Stimulated activated CD8-positive, alpha-beta memory T cell treated with anti-CD3 and anti-CD28 coated beads, Interleukin-2, amount 100 ng/mL, for 1 hour (primary cell): ENCODE measurements at places on chromosomes 2 and 18.

- DNase-seq = no peak
Observed at GRCh38 chr2:31384771-31385276, 29.7 kb downstream of the XDH start.

GRCh38 chr2:159457589-159457988, 158.8 kb downstream of the BAZ2B start:
- DNase-seq = no peak

DNA sequence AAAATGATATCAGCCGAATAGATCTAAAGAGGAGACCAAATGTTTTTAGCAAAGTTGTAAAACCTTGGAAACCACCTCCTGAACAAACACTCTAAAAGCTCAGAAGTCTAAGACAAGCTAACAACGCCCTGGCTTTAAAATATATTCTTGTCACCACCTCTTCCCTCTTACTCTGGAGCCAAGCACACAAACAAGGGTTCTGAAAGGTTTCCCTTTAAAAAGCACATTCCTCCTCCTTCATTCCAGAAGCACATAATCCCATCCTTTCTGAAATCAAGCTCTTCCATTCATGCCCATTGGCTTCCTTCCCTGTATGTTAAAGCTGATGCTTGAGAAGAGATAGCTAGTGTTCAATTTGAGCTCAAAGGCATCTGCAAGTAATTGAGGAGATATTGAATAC, 382.0 kb downstream of the LNPK start:
- DNase-seq = no peak

DNA sequence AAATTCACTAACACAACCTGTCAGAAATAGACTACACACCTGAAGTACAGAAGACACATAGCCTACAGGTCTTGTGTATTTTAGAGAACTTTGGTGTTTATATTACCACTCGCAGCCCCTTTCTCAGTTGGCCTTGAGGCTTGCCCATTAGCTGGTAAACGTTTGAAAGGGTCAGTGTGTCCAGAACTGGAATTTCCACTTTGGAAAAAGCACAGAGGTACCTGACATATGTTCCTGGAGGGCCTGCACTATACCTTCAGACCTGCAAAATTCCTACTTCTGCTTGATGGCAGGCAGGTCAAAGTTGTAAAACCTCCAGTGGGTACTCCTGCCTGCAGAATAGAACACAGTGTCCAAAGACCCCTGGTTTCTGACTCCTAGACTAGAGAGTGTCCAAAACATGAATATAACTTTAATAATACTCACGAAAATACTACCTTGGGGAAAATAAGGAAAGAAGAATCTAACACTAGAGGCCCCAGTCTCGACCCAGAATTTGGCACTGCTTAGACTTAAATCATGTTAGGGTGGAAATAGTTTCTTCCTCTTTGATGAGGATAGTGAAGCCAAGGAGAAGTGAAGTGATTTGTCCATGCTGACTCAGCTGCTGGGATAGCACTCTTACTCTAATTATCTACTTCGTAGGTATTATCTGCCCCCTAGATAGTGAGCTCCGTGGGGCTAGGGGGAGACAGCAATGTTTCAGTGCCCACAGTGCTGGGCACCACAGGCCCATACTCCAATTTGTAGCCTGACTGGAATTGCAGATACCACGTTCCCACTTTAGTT, 2.8 kb downstream of the KCTD1 start:
- no peak for DNase-seq

GRCh38 chr18:76370686-76371085, 124.4 kb downstream of the ZNF516 start:
- DNase-seq = no peak

GRCh38 chr2:232871835-232872736, 2.0 kb downstream of the SNORC start:
- DNase-seq = no peak

GRCh38 chr2:76599732-76600368, 889.1 kb upstream of the GCFC2 start:
- DNase-seq = no peak

GRCh38 chr2:187922846-187923245, 368.6 kb upstream of the TFPI start:
- DNase-seq = no peak

- DNase-seq = no peak
Observed at GRCh38 chr18:13279181-13280069, 60.9 kb downstream of the LDLRAD4 start.

- DNase-seq = no peak
Observed at GRCh38 chr2:26685989-26686839, 6.3 kb upstream of the KCNK3 start.

GRCh38 chr2:217685255-217685605, 317.6 kb downstream of the TNS1 start:
- DNase-seq = no peak

DNA sequence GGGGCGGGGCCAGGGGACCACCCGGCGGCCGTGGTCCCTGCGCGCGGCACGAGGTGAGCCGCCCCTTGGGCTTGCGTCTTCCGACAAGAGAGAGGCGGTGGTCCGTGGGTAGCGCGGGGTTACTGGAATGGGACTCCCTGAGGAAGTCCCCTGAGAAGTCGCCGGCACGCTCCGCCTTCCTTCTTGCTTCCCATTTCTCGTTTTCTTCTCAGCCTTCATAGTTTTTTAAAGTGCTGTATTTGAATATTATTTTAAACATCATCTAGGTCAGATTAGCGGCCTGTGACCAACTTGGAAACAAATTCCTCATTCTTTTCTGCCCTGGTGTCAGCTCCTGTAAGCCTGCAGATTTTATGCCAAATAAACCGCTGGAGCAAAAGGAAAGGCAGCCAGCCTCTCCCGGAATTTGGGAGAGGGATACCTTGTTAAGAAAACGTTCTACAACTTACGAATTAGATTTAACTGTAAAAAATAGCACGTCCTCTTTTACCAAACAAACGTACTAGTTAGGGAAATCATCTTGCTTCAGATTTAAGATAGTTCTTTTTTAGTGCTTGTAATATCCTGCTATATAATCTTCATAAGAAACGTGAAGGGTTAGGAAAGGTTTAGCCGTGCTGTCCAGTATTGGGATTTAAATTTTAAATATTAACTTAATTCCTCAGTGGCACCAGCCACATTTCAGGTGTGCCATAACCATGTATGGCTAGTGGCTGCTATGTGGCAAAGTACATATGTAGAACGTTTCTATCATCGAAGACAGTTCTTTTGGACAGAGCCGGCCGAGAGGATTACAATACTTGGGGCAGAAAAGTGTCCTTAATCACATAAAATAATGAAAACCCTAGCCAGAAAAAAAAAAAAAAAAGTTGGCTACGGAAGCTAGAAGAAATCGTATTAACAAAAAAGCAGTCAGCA, 628 bp upstream of the PTPN2 start:
- DNase-seq = no peak

DNA sequence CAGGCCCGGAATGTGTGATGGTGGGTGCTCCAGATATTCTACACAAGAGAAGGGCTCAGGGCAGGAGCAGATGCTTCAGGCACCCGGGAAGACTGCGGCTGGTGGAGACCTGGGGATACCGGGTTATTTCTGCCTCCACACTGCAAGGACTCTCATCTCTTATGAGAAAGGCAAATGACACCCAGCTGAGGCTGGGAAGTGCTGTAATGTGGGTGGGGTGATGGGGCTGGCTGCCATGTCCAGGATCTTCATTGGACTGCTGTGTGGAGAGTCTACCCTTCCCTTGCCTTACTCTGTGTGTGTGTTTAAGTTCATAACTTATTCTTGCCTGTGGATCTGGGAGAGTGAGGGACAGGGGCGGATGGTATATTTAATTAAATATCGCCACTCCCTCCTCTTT, 124.1 kb downstream of the KLHL29 start:
- no peak for DNase-seq

DNA sequence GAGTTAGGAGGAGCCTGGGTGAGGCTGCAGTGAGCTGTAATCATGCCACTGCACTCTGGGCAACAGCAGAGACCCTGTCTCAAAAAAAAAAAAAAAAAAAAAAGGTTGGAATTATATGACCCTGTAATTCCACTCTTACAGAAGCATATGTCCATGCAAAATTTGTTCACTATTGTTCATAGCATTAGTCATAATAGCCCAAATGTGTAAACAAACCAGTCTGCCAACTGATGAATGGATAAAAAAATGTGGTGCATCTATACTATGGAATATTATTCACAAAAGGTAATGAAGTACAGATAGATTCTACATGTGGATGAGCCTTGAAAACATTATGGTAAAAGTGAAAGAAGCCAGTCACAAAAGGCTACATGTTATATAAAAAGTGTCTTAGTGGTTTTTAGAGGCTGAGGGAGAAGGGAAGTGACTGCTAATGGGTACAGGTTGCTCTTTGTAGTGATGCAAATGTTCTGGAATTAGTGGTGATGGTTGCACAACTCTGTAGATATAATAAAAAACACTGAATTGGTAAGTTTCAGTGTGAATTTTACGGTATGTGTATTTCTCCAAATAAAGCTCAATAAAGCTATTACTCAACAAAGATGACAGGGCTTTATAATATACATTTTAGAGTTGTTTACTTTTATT, 9.4 kb downstream of the COA5 start:
- DNase-seq = no peak

DNA sequence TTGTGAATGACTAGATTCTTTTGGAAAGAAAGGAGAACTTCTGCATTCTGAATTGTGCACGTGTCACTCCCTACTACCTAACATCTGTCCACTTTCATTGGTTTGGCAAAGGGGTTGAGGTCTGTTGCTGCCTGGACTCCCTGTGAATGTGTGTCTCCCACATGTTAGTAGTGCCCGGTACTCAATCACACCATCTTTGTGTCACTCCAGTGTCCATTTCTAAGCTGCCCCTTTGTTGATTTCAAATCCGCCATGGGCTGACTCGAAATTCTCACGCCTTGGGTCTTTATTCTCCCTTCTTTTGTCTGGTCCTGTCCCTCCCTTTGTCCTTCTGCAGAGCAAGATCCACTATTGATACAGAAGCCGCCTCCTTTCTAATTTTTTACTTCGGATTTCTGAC, 7.5 kb downstream of the DPYSL5 start:
- no peak for DNase-seq

- no peak for DNase-seq
Observed at GRCh38 chr2:123502931-123503330, 522.2 kb upstream of the CNTNAP5 start.

- DNase-seq = no peak
Observed at GRCh38 chr2:183125659-183126341, 1.6 kb downstream of the NUP35 start.

DNA sequence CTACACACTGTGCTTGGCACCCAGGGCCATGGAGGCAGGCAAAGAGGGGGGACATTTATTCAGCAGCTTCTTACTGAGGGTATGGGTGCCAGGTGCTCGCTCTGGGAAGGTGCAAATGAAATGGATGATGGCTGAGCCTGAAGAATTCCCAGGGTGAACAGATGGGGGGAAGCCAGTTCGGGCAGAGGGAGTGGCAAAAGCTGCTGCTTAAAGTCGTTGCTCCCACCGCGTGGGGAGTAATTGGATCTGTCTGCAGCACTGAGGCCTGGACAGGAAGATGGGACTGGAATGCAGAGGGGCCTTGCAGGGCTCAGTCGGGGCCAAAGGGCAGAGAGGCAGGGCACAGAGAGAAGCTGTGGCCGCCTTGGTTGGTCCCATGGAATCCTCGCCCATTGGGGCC, 51.2 kb downstream of the NEDD4L start:
- DNase-seq = no peak

GRCh38 chr2:216959433-216959832, 99.6 kb upstream of the TNP1 start:
- DNase-seq = no peak

DNA sequence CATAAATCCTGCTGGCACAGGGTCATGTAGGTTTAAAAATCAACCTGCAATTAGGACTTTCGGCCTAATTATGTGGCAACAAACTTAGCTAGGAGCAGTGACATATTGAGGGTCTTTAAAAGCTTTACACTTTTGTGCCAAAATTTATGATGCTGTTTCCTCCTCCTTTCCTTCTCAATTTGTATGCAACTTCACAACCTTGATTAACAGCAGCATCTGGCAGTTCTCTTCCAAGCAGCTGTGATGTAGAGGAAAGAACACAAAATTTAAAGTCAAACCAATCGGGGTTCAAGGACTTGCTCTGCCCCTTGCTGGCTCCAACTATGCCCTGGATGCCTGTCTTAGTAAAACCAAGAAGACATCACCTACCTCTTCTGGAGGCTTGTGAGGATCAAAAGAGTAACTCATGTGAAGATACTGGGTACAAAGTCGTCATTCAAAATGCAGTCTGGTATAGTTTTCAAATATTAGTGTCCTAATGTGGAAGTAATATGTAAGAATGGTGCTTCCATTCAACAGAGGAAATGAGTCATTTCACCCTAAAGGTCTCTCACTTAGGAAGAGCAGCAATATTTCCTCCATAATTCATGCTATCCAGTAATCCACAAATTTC, 94.7 kb downstream of the ANKRD44 start:
- no peak for DNase-seq

- no peak for DNase-seq
Observed at GRCh38 chr2:11659851-11660250, 10.1 kb downstream of the NTSR2 start.

DNA sequence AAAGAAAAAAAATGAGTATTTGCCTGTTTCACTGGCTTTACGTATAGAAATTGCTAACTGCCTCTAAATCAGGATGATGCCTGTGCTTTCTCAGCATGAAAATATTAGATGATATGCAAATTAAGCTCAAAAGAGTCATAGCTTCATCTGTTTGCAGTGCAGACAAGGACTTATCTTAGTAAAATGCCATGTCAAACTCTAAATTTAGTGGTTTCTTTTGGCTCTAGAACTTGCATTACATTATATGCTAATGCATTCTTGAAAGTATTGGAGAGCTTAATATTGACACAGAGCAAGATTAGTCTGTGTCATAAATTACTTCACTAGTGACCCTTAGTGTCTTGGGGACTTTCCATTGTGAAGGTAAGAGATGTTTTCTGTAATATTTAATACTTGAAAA, 1109.1 kb upstream of the NRXN1 start:
- no peak for DNase-seq

DNA sequence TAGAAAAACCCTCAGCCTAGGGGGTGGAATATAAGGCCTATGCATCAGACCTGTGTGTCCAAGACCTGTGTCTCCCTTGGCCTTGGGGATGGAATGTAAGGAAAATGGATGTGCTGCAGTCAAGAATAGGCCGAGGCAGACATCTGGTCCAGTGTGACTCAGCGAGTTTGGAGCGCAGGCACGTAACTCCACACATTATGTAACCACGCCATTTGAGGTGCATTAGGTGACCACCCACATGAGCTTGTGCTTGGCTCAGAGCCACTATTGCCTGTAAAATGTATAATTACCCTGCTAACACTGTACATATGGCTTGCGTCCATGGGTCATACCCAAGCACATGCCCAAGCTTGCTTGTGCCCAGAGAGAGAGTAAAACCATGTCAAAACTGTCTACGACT, 580.9 kb upstream of the HNMT start:
- no peak for DNase-seq

DNA sequence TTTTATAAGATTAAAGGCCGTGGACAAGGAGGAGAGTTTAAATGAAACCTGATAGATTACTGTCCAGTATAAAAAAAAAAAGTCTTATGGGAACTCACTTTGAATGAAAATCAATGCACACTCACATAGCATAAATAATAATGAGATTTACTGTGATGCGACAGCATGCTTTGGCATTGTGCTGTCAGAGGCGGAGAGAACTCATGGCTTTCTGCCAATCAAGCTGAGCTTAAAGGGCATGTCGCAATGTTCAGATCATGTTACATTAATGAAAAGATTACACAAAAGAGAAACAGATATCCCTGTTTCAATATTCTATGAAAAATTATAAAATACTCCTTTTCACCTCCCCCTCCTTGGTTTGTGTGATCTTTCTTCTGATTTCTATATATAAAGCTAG, 310.8 kb downstream of the ERBB4 start:
- DNase-seq = no peak
